ENCODE measurements at places on chromosomes 2 and 18. TPM values are rescaled to one million over a fixed set of nuclear protein-coding genes. Genes with fewer than 3 reads are reported as not detected.
A peak's percentile ranks its signal among the peaks of the same experiment; 100 is the strongest.

DNA sequence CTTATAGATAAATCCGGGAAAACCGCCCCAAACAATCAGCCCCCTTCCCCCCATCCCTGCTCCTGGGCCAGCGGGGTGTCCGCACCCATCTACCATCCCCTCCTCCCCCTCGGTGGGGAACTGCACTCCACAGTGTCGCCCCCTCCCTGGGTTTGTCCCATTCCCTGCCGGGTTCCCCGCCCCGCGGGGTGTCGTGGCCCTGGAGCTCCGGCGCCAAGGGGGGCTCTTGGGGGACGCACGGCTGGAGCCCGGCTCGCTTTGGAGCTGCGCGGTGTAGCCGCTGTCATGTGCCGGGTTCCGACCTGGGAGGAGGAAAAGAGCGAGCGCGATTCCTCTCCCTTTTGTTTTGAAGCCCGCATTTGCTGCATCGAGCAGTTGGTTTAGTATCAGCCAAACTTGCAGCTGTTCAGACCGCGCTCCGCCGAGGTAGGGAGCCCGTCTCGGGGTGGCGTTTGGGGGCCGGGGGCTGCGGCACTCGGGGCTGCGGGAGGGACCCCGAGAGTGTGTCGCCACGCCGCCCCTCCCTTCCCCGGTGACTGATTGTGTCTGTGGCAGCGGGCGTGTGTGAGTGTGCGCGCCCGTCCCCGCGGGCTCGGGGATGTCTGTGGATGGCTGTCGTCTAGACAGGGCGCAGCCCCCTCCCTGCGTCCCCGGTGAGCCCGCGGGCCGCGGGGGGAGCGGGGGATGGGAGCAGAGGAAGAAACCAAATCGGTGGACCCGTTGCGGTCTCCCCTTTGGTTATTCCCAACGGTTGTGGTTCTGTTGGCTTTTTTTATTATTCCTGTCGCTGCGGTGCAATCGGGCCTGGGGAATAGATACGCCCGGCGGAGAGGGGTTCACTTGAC, 797 bp downstream of the CTIF start:
- DNase-seq = peak; percentile 40

DNA sequence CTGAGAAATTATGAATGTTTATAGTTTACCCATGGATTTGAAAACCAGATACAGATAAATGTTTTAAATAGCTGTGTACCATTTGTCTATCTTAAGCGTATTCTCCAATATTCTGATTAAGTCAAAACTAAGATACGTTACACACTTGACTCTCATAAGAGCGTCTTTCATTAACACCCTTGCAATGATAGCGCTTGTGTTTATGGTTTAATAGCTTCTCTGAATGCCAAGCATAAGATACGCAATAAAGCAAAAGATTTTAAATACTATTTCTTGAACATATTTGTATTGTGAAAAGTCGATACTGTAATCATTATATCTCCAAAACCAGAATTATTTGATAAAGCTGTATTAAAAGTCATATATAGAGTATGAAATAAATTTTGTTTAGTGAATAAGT, 3.0 kb downstream of the CALCRL start:
- DNase-seq = no peak

- no peak for DNase-seq
Observed at GRCh38 chr2:186903216-186903615, 54.2 kb upstream of the ZSWIM2 start.

DNA sequence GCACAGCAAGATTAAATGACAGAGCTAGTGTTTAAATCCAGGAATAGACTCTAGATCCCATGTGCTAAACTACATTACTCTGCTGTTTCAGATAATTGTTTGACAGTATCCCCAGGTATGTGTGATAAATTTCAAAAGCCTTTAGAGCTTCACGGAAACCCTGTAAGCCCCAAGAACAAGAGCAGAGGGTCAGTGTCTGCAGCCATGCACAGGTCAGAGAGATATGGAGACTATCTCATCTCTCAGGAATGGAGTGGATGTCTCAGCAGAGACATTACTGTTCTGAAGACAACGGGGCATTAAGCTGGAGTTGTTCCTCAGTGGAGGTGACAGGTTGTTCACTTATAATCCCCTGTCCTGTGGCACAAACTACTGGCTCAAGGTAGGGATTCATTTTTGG, 139.1 kb upstream of the FOSL2 start:
- no peak for DNase-seq

DNA sequence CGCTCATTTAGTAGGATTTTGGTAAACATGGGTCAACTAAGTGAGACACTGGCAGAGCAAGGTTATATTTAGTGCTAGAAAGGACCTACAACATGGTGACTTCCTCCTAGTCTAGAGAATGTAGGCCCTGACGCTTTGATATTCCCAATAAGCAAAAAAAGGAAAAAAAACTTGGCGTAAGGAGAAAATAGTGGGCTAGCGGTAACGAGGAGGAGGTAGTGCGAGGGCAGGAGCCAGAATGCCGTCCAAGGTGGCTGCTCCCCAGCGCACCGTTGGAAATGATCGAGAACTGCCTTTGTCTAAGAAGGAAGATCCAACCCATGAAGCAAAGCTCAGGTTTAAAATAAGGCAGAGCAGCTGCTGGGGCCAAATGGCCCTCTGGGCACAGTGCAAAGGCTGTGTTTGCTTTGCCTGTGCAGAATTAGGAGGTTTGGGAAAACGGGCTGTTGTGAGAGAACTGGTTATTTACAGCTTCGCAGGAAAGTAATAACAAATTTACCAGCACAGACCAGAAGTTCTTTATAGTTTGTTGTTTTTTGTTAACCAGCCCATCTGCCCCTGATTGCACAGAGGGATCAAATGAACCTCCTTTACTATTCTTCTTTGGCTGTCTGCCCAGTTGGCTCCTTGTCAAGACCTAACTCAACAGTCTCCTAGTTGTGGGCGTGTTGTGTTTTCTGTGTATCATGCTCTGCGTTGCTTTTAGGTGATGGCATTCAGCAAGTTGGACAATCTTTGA, 86.6 kb downstream of the ITGB1BP1 start:
- DNase-seq = peak; percentile 41

TMEM163 gene
- 1.0 TPM for total RNA-seq

GRCh38 chr18:47595831-47596501, 334.5 kb downstream of the SMAD2 start:
- peak; percentile 40 for DNase-seq

GRCh38 chr18:35042389-35043071, 1.3 kb downstream of the MAPRE2 start:
- peak; percentile 26 for DNase-seq

RAD51AP2 gene
- total RNA-seq = not detected

DNA sequence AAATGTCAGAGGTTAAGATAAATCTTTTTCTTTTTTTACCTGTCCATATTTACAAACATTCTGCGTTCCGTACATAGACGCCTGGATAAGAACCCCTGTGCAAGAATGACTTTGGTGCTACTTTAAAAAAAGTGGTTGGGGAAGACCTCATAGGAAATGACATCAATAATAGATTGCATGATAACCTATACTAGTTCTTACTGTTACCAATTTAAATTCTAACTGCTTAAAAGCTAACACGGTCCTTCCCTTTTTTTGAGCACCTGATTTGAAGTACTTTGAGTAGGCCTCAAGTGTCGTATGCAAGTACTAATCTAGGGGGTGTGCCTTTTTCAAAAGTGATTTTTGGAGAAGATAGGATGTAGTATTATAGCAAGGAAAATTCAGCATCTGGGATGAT, 2.1 kb downstream of the SLC39A10 start:
- no peak for DNase-seq

GRCh38 chr18:13635046-13635445, 91.3 kb downstream of the FAM210A start:
- no peak for DNase-seq

- DNase-seq = no peak
Observed at GRCh38 chr18:68035774-68036522, 519.4 kb upstream of the DSEL start.

GRCh38 chr18:24731981-24732380, 271.5 kb downstream of the HRH4 start:
- peak; percentile 75 for DNase-seq

GRCh38 chr18:48033790-48034650, 103.6 kb upstream of the SMAD2 start:
- DNase-seq = no peak

SATB2 gene
- 14.5 TPM for total RNA-seq

GRCh38 chr18:25799231-25799630, 291.2 kb downstream of the SS18 start:
- DNase-seq = no peak

PLEKHA3 gene
- total RNA-seq = 23.1 TPM

DNA sequence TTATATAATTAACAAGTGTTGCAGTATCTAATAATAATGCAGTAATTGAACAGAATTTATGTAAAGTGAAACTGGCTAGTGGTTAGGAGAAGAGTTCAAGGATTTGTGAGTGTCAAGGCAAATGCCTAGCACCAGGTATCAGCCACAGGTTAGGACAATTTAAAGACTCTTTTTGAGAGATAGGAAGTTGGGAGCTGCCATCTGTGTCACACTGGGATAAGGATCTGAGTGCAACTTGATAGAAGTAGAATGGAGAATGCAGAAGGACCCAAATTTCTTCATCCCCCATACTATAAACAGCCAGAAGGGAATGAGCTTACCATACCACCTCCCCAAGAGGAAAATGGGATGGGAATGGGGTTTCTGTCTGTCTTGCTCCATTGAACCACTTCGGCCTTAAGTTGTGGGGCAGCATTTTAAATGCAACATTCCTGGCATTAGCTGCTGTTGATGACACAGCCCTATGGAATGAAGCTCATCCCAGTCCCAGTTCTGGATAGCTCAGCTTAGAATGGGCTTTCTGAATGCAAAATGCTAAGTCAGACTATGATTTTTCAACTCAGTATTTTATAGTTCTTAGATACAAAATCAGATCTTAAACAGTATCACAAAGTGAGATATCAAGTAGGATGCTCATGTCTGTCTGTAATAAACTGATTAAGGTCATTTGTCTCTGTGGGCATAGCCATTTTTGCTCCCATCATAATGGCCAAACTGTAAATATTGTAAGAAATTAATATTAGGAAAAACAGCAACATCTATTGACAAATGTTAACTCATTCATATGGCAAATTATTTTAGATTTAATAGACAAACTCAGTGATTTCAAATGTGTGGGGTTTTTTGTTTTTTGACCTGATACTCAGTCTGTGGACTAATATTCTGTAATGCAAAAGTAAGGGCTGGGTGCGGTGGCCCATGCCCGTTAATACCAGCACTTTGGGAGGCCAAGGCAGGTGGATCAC, 44.0 kb downstream of the GPR155 start:
- DNase-seq = peak; percentile 75

NPHP1 gene
- total RNA-seq = 1.8 TPM

- peak; percentile 73 for DNase-seq
Observed at GRCh38 chr2:12486205-12487118, 230.3 kb upstream of the TRIB2 start.

DUSP2 gene
- 1.0 TPM for total RNA-seq

DNA sequence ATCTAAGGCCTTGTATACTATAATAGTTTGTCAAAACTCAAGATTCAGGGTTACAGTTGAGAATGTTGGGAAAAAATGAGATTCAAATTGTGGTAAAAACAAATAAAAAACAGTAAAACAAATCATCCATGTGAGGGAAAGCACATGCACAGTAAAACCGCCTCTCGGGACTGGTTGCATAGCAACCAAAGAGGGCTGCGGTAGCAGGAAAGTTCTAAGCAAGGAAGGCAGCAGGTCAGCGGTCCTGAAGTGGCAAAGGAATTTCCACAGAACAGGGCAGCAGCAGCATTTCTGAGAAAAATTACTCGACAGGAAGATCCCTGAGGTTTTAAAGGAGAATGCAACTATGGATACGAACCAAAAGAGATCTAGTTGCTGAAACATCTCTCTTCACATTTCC, 93.7 kb downstream of the DYNAP start:
- DNase-seq = no peak

DNA sequence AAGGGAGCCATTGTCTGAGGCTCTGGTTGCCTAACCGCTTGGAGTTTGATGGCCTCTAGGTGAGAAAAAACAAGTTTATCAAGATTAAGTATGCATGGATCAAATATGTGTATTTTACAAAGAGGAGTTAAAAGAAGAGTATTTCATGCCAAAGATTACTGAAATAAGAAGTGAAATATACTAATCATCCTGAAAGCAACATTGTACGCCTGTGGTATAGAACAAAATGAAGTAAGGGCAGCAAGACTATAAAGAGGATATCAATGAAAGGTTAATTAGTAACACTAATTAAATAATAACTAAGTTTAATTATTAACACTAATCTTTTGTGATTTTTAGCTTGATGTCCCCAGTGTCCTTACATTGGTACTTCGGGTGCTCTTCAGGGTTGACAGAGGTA, 276.7 kb downstream of the CALCRL start:
- no peak for DNase-seq

GRCh38 chr2:136139631-136140030, 21.7 kb upstream of the CXCR4 start:
- no peak for DNase-seq

All from HT1080 (cell line).